ENCODE measurements at places on chromosomes 11 and 22.

GRCh38 chr11:132821499-132821898 is 710.8 kb downstream of the OPCML start:
- no peak for DNase-seq

- DNase-seq = peak; percentile 34
These were observed 219.6 kb downstream of the C11orf87 start for GRCh38 chr11:109641549-109641948.

GRCh38 chr11:45752106-45752505 is 52.8 kb upstream of the SLC35C1 start:
- no peak for DNase-seq

- no peak for DNase-seq
These were observed 20.3 kb upstream of the POU2AF1 start for GRCh38 chr11:111399187-111400031.

DNA sequence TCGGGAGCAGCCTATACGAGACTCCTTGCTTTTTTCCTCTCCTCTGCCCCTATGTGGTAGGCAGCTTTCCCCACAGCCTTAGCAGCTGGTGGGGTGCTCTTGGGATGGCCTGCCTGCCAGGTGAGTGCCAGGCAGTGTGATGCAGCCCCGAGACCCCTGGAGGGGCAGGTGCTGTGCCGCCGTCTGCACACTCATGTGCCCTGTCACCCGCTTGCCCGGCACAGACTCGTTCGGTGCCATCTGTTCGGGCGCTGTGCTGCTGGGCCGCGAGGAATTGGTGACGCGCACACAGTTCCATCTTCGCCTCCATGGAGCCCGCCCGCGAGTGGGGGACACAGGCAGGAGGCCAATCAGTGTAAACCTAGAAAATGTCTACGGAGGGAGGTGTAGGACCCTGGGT is 15.1 kb downstream of the TRMU start:
- DNase-seq = no peak
